ENCODE measurements at places on chromosomes 5 and 9.

GRCh38 chr5:98443881-98444280, 329.6 kb upstream of the RGMB start:
- DNase-seq: no peak

DNA sequence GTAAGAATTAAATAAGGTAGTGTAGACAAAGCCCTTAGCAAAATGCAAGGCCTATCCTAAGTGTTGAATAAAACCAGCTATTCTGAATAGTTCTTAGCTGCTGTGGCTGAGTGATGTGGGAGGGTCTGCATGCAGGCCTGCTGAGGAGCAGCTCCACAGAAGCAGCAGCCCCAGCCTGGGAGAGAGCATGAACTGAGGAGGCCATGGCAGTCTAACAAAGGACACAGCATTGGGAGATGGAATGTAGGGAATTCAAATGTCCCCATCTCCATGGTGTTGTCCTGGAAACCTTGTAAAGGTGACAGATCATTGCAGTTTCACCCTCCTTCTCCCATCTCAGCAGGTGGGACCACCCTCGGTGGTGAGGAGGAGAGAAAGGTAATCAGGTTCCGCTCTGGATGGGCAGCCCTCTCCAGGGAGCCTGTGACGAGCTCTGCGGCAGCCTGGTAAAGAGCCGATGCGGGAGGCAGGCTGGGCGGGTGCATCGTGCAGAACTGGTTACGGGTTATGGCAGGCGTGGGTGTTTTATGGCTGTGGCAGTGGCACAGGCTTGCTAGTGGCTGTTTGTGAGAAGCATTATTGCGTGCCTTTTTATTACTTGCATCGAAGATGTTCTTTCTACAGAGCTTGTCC, 199.9 kb upstream of the GLRA1 start:
- no peak for DNase-seq

DNA sequence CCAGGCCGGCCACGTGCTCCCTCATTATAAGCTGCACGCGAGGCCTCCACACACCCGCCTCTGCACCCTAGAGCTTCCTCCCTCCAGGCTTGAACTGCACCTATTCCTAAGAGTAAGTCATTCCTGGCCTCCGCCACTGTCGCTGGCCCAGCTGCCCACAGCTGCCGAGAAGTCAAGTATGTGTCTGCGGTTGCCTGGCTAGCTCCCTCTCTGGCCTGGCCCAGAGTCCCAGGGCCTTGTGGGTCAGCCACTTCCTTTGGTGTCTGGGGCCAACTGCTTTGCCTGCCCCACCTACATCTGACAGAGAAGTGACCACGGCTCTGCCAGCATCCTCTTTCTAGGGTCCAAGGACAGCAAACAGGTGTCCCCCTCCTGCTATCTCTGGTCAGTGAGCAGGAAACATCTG, 18.3 kb downstream of the ABO start:
- no peak for DNase-seq

GRCh38 chr5:53369681-53370080, 110.7 kb upstream of the FST start:
- no peak for DNase-seq

GRCh38 chr9:126451316-126451885, 124.8 kb downstream of the MVB12B start:
- DNase-seq: no peak

DNA sequence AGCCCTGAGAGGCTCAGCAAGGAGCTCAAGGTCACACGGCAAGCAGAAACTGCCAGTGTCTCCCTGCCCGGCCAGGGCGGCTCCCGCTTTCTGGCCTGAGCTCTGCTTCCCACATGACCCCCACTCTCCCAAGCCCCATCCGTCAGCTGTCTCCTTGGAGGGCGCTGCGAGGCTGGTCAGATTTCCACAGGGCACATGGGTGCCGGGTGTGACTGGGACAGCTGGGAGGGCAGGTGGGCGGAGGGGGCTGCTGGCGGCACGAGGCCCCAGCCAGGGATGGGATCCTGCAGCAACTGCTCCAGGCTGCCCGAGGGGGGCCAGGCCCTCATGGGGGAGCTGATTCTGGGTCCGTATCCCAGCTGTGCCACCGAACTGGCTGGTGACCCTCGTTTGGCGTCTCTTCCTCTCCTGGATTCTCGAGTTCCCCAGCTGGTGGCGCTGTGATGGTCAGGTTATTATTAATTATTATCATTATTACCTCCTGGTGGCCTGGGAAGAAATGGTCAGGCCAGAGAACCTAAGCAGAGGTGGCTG, 12.9 kb upstream of the WDR38 start:
- no peak for DNase-seq

GRCh38 chr5:122312591-122313406, 762 bp downstream of the SNCAIP start:
- DNase-seq: no peak

- peak; percentile 84 for DNase-seq
Observed at GRCh38 chr5:131212471-131213021, 41.8 kb downstream of the LYRM7 start.

- no peak for DNase-seq
Observed at GRCh38 chr5:8522646-8523045, 653.7 kb downstream of the MTRR start.

- DNase-seq: no peak
Observed at GRCh38 chr5:156865427-156865826, 15.3 kb downstream of the PPP1R2B start.

- peak; percentile 22 for DNase-seq
Observed at GRCh38 chr5:146003852-146004251, 67.5 kb downstream of the SH3RF2 start.

DNA sequence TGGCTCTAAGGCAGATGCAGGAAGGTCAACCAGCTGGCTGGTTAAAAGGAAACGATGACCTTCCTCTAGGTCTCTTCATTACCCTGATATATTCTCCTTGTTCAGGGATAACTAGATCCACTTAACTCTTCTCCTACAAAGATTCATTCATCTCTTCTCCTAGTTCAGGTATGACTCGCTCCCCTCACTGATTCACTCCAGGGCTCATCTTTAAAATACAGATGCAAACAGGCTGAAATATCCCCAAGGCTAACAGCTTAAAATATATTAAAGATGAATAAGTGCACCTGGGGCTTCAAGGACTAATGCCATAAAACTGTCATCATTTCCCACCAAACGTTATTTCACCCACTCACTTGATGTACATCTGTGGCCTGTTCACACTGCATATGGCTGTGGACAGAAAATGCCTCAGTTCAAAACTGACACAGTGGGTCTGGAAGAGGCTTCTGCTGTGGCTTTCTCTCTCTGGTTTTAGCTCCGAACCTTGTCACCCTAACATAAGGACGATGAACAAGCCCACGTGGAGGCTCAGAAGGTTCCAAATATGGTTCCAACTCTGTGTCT, 366.9 kb downstream of the DEPDC1B start:
- no peak for DNase-seq

- no peak for DNase-seq
Observed at GRCh38 chr5:179079165-179079987, 19.2 kb downstream of the ZNF354C start.

DNA sequence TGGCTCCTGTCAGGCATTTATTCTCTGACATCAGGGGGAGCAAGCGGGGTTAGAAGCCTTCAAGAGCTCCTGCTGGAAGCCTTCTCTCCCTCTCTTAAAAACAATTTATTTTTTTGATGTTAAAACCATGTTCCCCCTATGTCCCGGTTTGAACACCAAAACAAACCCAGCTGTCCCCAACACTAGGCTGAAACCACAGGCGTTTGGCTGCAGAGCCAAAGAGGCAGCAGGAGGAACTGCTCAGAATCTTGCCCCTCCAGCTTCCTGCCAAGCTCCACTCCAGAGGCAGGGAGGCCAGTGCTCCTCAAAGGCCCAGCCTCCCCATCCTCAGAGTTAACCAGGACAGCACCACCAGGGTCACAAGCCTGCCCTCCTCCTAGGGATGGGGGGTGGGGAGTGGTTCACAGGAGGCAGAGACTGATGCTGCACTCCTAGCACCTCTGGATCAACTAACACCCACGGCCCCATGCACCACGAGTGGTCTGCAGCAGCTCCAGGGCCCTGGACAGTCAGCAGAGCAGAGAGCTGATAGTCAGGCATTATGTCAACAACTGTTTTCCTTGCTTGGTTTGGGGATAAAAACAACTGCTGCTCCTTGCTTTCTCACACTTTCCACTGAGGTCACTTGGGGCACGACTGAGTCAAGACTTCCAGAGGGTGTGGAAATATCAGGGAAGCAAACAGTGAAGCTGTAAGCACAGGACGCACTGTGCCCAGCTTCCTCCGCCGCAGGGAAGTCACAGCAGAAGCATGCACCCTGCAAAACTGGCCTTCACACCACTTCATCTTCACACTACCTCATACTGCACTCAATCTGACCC, 96.5 kb upstream of the ADRA1B start:
- peak; percentile 28 for DNase-seq

- DNase-seq: no peak
Observed at GRCh38 chr5:33852319-33852718, 39.5 kb downstream of the ADAMTS12 start.

GRCh38 chr9:126661521-126662251, 48.0 kb downstream of the LMX1B start:
- DNase-seq: no peak

DNA sequence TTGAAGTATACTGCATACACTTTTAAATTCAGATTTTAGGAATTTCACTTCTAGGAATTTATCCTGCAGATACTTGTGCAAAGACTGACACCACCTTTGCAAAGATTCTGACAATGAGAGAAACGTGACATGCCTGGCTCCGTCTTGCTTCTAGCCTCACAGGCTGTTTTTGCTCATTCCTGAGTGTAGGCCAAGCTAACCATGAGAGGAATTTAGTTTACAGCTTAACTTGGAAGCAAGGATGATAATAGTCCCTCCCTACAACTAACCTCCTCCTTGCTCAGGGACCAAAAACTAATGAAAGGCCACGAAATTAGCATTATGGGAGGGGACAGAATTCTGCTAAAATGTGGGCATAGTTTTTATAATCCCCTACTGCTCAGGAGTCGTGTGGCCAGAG, 31.1 kb downstream of the C5orf22 start:
- no peak for DNase-seq

DNA sequence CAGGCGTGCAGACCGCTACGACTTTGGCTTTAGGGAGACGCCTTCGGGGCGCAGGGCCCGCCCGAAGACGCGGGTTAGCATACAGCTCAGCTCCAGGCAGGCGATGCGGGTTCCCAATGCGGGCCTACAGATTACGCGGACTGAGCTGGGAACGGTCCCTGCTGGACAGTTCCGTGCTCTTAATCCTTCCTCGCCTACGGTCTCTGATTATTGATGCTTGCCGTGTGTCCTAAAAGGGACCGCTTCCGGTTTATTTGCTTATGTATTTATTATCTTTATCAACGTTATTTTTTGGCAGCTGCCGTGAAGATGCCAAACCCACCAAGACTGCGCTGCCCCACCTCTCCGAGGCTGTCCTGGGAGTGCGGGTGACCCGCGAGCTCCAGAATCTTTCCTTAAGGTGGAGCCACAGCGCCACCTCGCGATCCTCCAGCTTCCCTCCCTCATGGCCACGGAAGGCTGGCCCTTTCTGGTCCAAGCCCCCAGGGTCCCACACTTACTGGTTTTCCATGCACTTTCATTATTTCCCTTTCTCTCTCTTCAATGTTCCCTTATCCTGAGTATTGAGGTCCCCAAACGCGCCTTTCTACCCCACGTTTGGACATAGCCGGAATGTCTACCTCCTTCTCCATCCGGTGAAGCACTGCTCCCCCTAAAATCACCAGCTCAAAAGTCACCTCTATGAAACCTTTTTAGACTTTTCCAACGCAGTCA, 7.0 kb upstream of the EBF1 start:
- DNase-seq: peak; percentile 67

DNA sequence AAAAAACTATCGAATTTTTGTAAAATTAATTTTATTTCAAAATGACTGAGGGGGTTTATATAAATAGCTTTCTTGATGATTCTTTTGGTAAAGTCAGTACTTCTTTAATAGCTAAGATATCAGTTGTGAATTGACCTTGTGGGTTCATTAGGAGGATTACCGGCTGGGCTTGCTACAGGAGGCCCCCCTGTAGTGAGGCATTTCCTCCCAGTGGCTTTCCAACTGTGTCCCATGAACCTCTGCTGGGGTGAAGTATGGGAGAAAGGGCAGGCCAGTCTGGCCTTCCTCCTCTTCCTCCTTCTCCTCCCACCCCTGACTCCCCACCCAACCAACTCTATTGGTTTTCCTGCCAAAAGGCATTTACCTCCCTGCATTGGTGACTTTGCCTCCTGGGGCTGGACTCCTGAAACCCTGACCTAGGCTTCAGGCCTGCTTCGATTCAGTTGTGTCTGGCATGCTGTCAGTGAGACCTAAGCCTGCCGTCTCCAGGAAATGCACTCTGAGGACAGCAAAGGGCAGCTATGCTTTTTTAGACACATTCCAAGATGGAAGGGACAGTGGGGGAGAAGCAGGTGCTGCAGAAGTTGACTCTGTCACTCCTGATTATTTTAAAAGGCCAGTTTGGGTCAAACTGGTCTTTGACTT, 144.8 kb downstream of the HSPA4 start:
- no peak for DNase-seq

- peak; percentile 72 for DNase-seq
Observed at GRCh38 chr9:134965411-134965810, 47.7 kb upstream of the FCN1 start.

DNA sequence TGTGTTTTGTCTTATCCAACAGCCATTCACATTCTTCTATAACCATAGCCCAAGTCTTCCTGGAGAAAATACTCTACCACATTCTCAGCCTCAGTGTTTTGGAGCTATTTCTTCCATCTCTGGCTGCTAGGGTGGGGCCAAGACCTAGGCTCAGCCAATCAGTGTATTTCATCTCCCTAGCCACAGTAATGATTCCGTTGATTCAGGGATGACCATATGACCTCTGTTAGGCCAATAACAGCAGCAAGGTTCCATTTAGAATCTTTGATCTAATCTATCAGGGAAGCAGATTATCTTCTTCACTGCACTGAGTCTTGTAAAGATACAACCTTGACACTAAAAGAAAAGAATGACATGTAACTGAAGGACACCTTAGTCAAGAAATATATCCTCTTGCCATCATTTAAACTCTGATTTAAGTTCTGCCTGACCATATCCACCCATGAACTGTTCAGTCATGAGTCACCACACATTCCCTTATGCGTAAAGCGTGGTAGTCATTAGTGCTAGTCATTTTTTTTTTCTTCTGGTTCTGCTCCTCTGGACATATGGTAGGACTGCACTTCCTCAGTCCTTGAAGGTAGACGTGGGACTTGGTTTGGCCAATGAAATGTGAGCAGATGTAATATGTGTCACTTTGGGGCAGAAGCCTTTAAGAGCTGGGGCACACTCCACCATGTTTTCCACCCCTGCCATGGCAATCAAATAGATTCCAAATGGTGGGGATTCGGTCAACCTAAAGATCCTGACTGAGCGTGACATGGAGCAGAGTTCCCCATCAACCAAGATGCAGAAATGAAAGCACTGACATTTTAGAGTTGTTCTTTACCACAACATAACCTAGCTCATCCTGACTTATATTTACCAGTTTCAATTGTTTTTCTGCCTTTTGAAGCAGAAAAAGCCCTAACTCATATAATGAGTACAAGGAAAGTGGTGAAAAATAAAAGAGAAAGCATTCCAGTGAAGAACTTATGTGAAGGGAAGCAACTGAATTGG, 12.7 kb upstream of the PRELID2 start:
- DNase-seq: no peak

DNA sequence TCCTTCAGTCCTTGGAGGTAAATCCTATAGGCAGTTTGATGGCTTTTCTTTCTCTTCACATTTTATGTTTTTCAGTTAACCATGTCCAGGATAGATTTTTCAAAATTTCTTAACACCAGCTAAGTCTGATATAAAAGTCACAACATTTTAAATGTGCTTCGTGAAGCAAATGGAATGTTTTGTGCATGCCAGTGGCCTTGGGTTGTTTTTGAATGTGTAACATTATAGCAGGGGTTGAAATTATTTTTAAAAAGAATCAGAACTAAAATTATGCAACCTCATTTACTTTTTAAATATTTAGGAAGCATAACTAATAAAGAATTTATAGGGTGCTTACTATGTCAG, 201.1 kb downstream of the ARHGEF28 start:
- DNase-seq: no peak

Measured in inflammatory macrophage treated with lipopolysaccharide for 4 hours (primary cell).